Thymus (tissue), 14 donors: ENCODE measurements at places on chromosomes 1 and 21. TPM values are rescaled to one million over a fixed set of nuclear protein-coding genes. Genes with fewer than 3 reads are reported as not detected.
A peak's percentile ranks its signal among the peaks of the same experiment; 100 is the strongest.

NPPA gene
- total RNA-seq, result 0.80 TPM

DNA sequence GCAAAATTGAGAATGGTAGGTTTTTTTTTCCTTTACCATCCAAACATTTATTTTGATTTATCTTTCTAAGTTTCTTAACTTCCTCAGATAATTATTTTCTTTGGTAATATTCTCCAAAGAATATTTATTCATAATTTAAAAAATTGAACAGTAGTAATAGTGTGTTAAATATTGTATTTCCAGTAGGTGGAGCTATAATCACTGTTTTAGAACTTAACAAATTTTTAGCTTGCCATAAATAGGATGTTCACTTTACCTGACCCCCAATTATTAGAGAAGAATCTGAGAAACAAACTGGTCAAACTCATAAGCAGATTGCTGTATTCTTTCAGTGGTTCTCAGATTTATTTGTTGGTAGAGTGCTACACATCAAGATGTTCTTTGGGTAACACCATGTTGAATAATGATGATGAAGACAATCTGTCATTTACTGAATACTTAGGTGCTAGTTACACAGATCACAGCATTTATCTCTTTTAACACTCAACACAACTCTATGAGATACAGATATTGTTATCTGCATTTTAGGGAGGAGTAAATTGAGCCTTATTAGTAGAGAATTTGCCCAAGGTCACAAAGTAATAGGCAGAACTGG, 82.4 kb upstream of the GPR88 start:
- no peaks in the 10 kb centered on the region for H3K36me3 ChIP-seq
- no peak for DNase-seq
- H3K4me3 ChIP-seq, result no peak overlapping the region
- H3K4me1 ChIP-seq, result peaks cover 4% of the 10 kb centered on the region
- H3K27ac ChIP-seq, result no peak overlapping the region
- no peaks in the 10 kb centered on the region for H3K27me3 ChIP-seq

GRCh38 chr1:37404711-37405110, 69.7 kb upstream of the ZC3H12A start:
- H3K27me3 ChIP-seq, result no peaks in the 10 kb centered on the region
- H3K27ac ChIP-seq, result no peak overlapping the region

- no peak for DNase-seq
- H3K36me3 ChIP-seq, result peaks cover 37% of the 10 kb centered on the region
- peak overlapping the region; percentile 82 for H3K4me3 ChIP-seq
- H3K27me3 ChIP-seq, result no peaks in the 10 kb centered on the region
These were observed 2.2 kb downstream of the RUNX1 start for GRCh38 chr21:35046880-35047229.

C4BPA gene
- total RNA-seq, result 0.09 TPM

DNA sequence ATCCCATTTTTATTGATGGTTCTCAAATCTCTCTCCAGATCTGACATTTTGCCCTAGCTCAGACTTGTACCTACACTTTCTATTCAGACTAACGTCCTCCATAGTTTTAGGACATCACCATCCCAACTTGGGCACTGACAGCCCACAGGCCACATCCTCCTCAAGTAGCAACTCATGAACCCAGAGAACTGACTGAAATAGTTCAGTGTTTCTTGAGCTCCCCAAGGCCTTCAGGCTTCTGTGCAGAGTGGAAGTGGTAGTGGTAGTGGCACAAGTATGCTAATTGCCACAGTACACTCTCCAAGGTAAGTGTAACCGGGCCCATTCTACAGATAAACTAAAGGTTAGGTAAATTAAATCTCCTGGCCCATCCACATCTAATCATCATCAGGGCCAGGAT, 112.6 kb downstream of the SLC45A1 start:
- no peak overlapping the region for H3K27ac ChIP-seq
- DNase-seq, result no peak
- peaks cover 56% of the 10 kb centered on the region for H3K4me1 ChIP-seq
- H3K36me3 ChIP-seq, result no peaks in the 10 kb centered on the region

DNA sequence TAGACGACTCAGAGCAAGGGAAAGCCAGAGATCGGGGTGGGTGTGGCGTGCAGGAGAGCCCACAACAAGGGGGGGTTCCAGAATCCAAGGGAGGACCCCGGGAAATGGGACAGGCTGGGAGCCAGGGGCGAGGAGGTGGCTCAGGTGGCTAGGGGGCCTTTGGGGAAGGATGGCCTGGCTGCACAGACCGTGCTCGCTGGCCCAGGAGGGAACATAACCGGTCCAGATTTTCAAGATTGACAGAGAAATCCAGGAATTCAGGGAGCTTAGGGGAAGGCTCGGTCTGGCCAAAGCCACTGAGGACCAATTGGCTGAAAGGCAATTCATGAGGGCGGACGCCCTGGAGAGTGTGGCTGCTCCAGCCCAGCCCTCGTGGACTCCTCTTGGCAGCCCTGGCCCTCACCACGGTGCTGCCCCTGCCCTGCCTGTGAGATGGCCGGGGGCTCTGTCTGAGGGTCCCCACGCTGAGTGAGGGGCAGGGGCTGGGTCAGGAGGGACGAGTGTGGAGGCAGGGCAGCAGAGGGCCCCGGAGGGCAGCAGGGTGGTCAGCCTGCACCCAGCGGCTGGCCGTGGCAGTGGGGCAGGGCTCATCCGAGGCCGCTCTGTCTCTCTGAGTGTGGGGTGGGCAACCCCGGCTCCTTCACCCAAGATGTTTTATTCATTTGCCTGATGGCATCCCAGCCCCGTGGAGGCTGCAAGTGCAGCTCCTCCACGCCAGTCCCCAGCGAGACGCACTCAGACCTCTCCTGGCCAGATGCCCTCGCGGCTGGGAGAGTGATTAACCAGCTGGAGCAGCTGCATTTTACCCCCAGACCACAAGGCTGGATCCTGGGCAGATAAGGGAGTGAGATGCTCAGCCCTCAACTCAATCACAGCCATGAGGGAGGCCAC, 5.6 kb upstream of the LRRC3 start:
- no peak overlapping the region for H3K4me3 ChIP-seq
- no peak for DNase-seq
- H3K4me1 ChIP-seq, result no peaks in the 10 kb centered on the region
- H3K27me3 ChIP-seq, result peaks cover 7% of the 10 kb centered on the region
- H3K36me3 ChIP-seq, result no peaks in the 10 kb centered on the region

DNA sequence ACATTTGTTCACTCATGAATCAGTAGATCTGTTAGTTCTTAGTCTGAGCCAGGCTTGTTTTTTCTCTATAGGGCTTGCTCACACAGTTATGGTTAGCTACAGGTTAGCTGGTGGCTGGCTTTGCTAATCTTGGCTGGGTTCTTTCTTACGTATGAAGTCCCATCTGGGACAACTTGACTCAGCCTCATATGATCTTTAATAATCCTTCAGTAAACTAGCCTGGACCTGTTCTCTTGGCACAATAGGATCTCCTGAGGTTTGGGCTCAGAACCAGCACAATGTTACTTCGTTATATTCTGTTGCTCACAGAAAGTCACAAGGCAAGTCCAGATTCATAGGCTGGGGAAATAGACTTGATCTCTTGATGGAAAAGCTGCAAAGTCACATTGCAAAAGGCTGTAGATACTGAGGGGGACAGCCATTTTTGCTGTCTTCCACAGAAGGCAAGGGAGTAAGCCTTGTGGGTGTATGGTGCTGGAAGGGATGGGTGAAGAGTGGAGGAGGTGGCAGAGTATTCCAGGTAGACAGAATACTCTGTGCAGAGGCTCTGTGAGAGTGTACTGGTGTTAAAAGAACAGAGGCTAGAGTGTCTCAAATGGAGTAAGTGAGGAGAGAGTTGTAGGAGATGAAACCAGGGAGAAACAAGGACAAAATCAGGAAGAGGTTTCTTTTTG, 24.4 kb downstream of the EFCAB7 start:
- no peaks in the 10 kb centered on the region for H3K4me1 ChIP-seq
- no peak overlapping the region for H3K27ac ChIP-seq
- no peaks in the 10 kb centered on the region for H3K36me3 ChIP-seq
- no peaks in the 10 kb centered on the region for H3K27me3 ChIP-seq

- H3K4me3 ChIP-seq, result no peak overlapping the region
- H3K27me3 ChIP-seq, result no peaks in the 10 kb centered on the region
- no peaks in the 10 kb centered on the region for H3K4me1 ChIP-seq
- DNase-seq, result no peak
- no peak overlapping the region for H3K27ac ChIP-seq
These were observed 177.0 kb downstream of the SIPA1L2 start for GRCh38 chr1:232452736-232453440.

- no peak for DNase-seq
- H3K27me3 ChIP-seq, result no peaks in the 10 kb centered on the region
- H3K4me3 ChIP-seq, result no peak overlapping the region
- no peak overlapping the region for H3K27ac ChIP-seq
- peaks cover 30% of the 10 kb centered on the region for H3K36me3 ChIP-seq
- H3K4me1 ChIP-seq, result no peaks in the 10 kb centered on the region
These were observed 21.9 kb downstream of the CEPT1 start for GRCh38 chr1:111161843-111162487.

SYPL2 gene
- total RNA-seq, result 0.05 TPM

DNA sequence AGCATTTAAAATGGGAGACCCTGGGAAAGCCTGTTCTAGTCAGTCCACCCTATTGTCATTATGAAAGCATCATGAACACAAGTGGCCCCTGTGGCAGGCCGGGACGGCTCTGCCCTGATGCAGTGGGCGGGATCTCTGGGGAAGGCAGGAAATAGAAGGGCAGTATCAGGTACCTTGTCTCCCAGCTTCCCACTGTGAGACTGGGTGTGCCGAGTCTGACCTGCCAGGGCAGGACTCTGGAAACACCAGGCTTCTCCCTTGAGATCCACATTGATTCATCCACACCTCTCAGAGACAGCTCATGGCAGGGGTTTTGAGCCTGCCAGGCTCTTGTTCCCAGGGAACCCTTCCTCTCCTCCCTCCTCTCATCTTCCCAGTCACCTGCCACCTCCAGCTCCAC, 24.5 kb upstream of the GNPAT start:
- no peak for DNase-seq
- peaks cover 4% of the 10 kb centered on the region for H3K27me3 ChIP-seq
- no peak overlapping the region for H3K27ac ChIP-seq
- peaks cover 14% of the 10 kb centered on the region for H3K4me1 ChIP-seq
- H3K4me3 ChIP-seq, result no peak overlapping the region

REN gene
- total RNA-seq, result 0.66 TPM

- H3K4me1 ChIP-seq, result peaks cover 10% of the 10 kb centered on the region
- H3K27me3 ChIP-seq, result no peaks in the 10 kb centered on the region
- peak overlapping the region; percentile 88 for H3K27ac ChIP-seq
- H3K36me3 ChIP-seq, result peaks cover 29% of the 10 kb centered on the region
- peak overlapping the region; percentile 89 for H3K4me3 ChIP-seq
These were observed 464 bp downstream of the PARK7 start for GRCh38 chr1:7962014-7962335.
